Central memory CD4-positive, alpha-beta T cell (primary cell): ENCODE measurements at places on chromosomes 5 and 9.

GRCh38 chr9:114249424-114250234, 73.3 kb upstream of the ORM1 start:
- no peak for DNase-seq

DNA sequence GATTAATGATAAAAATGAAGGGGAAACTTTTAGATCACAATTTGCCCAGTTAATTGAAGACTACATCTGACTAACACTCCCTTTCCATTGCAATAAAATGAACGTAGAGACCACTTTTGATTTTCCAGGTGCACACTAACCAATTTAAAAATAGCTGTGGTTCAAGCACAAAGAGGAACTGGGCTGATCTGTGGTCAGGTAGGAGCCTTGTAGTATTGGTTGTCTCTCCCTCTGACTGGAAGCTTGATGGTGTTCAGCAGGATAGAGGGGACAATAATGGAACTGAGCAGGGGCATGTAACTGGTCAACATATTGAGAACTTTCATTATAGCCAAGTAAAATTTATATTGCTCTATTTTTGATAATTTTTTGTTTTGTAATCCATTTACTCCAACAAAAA, 886.8 kb upstream of the SEMA6A start:
- DNase-seq, result no peak

DNA sequence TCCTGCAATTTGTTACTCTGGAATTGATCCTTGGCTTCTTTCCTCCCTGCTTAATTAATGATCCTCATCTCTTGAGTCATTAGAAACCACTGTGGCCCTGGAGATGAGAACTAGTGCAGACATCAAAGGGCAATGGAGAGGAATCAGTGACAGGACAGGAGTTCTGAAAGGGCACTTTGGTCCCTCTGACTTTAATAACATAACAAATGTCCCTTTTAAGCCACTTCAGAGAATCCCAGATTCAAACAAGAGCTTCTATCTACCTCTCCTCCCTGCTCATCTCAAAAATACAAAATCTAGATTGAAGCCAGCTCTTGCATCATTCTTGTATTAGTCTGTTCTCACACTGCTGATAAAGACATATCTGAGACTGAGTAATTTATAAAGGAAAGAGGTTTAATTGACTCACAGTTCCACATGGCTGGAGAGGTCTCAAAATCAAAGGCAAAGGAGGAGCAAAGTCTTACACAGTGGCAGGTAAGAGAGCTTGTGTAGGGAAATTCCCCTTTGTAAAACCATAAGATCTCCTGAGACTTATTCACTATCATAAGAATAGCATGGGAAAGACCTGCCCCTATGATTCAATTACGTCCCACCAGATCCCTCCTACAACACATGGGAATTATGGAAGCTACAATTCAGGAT, 139.1 kb downstream of the PLPPR1 start:
- DNase-seq, result no peak

DNA sequence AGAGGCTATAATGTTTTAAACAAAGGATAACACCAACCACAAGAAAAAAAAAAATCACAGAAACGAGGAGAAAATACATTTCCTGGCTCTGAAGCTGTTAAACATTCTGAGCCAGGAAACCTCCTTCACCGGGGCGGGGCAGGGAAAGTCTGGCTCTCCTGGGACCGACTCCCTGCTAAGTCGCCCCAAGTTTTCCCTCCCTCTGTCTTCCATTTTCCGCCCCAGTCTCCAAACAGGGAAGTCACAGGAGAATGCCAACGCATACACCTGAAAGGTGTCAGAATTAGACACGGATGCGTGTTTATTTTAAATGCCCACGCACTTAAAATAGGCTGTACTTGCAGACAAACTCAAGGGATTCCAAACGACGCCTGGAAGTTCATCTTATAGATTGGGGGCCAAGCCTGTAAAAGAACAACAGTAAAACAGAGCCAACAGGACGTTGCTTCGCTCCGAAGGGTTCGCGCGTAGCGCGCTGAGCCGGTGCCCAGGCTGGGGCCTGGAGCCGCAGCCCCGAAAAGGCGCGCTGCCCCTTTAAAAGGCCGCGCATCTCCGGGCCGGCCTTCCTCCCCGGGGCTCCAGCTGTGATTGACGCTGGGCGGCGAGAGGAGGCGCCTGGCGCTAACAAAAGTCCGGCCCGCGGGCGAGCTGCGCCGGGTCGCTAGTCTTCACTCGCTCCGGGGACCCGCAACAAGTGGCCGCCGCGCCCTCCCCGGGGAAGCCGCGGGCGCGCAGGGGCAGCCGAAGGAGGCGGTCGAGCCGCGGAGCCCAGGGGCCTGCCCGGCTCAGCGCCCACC, at the start of gene FBXL7:
FBXL7 (plus strand) TSS at position 653 of the 797 bp plus-strand sequence.
- DNase-seq, result no peak

DNA sequence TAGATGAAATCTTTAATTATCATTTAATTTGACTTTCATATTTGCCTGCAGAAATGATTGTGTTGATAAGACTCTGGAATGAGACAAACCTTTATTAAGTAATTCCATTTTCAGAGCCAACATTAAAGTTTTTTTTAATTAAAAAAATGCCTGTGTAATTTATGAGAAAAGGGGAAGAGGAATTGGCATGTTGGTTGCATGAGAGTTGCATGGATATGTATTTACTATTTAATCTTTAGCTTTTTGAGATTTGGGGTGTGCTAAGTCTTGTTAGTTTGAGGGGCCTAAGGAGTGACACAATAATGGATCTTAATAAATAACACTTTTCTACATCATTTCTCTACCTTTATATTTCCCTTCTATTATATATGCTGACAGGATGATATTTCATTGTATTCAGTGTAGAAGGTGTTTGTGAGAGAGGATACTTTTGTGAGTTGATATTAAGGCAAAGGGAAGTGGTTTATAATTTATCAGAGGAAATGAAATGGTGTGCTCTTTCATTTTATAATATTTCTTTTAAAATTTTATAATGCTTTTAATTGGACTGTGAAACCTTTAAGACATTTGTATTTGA, 54.9 kb downstream of the PIK3R1 start:
- DNase-seq, result no peak

DNA sequence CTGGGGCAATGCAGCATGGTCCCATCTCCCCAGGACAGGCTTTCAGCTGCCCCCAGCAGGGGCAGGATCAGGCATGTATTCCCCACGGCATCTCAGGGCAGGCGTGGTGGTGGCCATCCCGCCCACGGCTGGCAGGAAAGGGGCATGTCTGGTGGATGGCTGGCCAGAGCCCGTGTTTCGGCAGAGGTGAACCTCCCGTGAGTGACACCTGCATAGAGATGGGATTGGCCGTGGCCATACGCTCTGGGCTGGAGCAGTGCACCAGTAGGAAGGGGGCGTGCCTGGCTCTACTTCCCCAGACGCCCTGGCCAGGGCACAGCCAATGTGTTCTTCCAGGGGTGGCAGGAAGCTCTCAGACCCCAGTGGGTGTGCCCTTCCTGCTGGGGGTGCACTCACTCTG, 139.1 kb downstream of the ZNF354C start:
- DNase-seq, result no peak

DNA sequence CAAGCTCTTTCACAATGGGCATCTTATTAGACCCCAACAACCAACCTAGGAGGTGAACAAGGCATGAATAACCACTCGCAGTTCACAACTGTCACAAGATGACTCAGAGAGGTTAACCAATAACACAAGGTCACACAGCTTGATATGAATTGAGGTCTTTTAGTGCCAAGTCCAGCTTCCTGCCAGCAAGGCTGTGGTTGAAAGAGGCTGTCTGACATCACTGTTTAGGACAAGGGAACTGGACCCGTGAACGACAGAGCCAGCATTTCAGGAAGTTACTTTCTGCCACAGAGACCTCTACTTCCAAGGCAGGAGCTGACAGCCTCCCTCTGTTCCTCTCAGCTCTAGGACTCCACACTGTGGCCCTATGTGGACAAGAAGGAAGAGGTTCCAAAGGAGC, 53.4 kb upstream of the ALDH1B1 start:
- DNase-seq, result no peak

- DNase-seq, result no peak
Measured at GRCh38 chr5:117761186-117761585, 1186.6 kb upstream of the SEMA6A start.

GRCh38 chr5:134577022-134577795, 51.7 kb downstream of the JADE2 start:
- DNase-seq, result no peak

DNA sequence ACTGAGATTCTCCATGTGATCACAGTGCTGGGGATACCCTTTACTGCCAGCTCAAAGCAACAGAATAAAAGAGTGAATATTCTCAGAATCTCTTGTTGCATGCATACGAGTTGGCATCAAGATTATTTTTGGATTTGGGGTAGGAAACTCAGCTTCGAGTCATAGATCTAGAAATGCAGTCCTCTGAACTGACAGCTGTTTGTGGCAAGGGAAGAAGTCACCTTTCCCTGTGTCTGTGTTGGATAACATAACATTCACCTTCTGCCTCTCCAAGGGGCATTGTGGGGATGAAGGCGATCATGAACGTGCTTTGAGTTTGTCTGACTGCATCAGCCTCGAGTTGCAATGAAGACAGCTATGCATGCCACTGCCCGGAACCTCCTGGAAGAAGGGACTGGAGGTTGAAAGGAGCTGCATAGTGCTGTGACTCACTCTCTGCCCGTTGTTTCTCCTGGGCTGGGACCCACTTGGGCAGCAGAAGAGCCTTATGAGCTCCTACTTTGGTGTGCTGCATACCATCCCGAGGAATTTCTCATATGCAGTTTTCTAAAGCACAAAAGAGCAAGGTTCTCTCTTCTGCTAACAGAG, 231.7 kb downstream of the ARHGAP26 start:
- no peak for DNase-seq
